ENCODE measurements at places on chromosomes 1 and 21.
A peak's percentile ranks its signal among the peaks of the same experiment; 100 is the strongest.

DNA sequence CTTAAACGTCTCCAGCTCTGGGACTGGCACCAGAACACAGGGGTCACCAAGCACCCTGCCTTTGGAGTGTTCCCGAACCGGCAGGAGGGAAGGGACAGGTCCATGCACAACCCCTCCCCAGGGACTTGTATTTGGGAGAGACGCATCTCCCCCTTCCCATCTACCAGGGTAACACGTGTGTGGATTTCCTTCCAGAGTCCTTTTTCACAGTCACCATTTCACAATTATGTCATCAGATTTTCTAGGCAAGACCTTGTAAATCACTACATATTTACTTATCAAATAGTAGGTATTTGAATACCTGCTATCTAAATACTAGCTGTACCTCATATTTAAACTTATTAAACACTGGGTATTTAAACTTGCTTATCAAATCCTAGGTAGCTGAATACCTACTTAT lies 57.4 kb upstream of the AJAP1 start:
- no peak for DNase-seq

GRCh38 chr1:241631674-241632073 lies 8.5 kb downstream of the CHML start:
- no peak for DNase-seq

GRCh38 chr21:27464648-27465047 lies 497.8 kb upstream of the ADAMTS5 start:
- no peak for DNase-seq

DNA sequence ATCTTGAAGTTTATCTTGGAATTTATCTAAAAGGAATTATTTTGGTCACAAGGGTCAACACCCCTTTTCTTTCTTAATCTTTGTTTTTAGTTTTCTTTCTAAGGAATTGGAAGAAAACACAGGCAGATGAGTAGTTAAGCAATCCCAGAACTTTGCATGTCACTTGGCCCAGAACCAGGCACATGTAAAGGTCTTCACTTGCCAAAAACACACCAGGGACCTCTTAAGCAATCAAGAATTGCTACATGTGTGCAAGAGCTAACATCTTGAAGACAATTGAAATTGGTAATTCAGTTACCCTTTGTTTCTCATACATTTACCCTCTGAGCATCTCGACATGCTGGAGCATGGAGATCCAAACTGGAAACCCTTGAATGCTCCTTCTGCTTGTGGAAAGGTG lies 114.2 kb downstream of the ZC3H11B start:
- peak; percentile 81 for DNase-seq

- DNase-seq: no peak
Measured at GRCh38 chr1:234564035-234565029, 45.6 kb downstream of the IRF2BP2 start.

GRCh38 chr1:7478809-7479499 lies 292.1 kb upstream of the VAMP3 start:
- no peak for DNase-seq

GRCh38 chr1:181326348-181326747 lies 157.0 kb upstream of the CACNA1E start:
- DNase-seq: no peak

GRCh38 chr21:26847002-26847401 lies 1.8 kb upstream of the ADAMTS1 start:
- DNase-seq: no peak

- DNase-seq: no peak
Measured at GRCh38 chr1:228836427-228836826, 101.1 kb downstream of the RHOU start.

DNA sequence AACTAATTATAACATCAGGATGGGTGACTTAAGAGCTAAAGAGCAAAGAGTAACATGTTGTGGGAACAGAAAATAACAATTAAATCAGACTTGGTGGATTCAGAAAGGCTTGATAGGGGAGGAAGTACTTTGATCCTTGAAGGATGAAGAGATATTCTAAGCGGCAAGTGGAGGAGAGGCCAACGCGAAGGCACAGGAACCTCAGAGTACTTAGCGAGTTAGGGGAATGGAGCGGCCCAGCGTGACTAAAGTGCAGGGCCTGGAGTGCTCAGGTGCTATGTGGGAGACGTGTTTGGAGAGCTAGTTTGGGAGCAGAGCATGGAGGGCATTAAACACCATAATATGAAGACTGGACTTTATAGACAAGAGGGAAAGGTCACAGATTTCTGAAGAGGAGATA lies 64.3 kb downstream of the ADCY10 start:
- DNase-seq: no peak

- no peak for DNase-seq
Measured at GRCh38 chr1:109826446-109826845, 62.7 kb upstream of the EPS8L3 start.

GRCh38 chr1:206801467-206801866 lies 29.2 kb upstream of the IL10 start:
- DNase-seq: no peak

GRCh38 chr1:245183429-245183828 lies 28.6 kb downstream of the KIF26B start:
- no peak for DNase-seq

- no peak for DNase-seq
Measured at GRCh38 chr1:187471555-187471954, 642.8 kb downstream of the PLA2G4A start.

DNA sequence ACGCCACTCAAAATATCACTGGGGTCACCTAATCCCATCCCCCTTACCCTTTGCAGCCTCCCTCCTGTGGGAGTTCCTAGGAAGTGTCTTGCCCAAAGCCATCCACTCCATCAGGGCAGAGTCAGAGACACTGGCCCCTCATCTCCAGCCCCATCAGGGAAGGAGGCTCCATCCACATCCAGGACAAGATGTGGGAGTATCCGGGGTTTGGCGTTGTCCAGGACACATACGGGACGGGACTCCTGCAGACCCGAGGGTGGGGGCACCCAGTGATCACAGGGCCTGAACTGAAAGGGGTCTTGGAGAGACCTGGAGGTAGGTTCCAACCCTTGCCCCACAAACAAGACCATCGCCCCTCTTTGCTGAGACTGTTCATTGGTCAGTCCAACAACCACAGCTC lies 348.2 kb downstream of the MATN1 start:
- DNase-seq: no peak

GRCh38 chr1:42752284-42752683 lies 12.2 kb upstream of the CLDN19 start:
- DNase-seq: no peak

All from hindlimb muscle (tissue), 1 donor.